Activated CD8-positive, alpha-beta memory T cell treated with anti-CD3 and anti-CD28 coated beads for 48 hours (primary cell): ENCODE measurements at places on chromosomes 11 and 22.

DNA sequence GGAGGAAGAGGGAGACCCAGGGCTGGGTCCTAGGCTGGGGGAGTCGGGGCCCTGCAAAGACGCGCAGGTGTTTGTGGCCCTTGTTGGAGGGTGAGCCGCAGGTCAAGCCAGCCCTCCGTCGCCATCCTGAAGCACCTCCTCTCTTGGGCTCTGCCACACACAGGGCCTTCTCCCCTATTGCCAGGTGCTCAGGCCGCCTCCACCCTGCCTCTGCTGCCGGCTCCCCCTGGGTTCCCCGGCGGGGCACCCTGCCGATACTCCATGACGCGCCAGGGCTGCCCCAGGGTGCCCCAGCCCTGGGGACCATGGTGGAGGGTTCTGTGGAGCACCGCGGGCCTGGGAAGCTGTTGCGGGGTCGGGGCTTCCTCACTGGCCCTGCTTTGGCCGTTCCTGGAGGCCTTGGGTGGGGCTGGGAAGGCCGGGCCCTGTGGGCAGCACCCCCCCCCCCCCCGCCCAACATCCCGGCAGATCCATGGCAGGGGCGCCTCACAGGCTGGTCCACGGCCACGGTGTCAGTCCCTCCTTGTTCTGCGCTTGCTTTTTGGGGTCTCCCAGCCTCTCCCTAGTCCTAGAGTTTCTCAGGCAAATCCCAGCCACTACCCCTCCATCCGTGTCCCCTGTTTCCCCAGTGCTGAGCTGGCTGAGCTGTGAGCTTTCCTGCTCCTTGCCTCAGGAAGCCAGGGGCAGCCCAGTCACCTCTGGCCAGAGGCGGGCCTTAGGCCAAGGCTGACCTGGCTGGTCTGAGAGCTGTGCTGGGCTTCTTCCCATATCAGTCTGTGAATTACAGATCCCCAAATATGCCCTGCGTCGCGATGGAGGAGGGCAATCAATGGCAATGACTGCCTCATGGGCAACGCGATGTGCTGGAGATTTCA is 2.3 kb upstream of the ADORA2A start:
- no peak for DNase-seq

DNA sequence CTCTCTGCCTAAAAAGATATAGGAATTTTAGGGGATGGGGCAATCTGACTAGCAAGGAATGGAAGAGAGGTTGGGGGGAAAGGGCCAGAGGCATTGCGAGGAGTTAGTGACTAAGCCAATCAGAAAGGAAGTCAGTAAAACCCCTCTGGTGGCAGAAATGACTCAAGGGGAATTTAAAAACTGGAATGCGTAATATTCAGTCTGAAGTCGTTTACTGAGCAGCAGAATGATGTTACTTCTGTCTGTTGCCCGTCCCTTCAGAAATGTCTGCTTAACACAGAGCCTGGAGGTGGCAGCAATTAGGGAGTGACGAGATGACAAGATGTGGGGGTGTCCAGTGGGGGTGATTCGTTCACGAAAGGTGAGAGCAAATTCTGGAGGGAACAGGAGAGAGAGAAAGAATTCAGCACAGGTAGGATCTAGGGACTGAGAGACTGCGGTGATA is 107.7 kb upstream of the CLMP start:
- DNase-seq = peak; percentile 10

GRCh38 chr11:12606597-12606996 is 67.6 kb upstream of the TEAD1 start:
- DNase-seq = no peak

DNA sequence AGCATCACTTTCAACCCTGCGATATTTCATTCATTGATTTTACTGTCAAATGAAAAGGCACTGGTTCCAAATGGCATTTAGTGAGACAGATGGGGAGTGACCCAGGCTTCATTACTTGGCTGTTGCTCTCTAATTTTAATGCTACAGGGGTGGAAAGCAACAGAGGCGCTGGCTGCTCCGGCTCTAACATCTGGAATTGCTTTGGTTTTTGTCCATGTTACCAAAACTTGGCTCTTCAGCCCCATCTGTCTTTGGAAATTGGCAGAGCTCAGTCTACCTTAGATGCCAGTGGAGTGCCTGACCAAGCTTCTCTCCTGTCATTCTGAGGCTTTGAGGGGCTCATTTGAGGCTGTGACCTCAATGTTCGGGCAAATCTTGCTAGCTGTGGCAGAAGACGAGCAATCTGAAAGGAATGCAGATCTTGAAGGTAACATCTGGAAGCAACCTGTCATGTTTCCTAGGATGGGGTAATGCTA is 409.5 kb upstream of the SYN3 start:
- no peak for DNase-seq
